GM06990 (cell line): ENCODE measurements at places on chromosomes 16 and 17.
A peak's percentile ranks its signal among the peaks of the same experiment; 100 is the strongest.

DNA sequence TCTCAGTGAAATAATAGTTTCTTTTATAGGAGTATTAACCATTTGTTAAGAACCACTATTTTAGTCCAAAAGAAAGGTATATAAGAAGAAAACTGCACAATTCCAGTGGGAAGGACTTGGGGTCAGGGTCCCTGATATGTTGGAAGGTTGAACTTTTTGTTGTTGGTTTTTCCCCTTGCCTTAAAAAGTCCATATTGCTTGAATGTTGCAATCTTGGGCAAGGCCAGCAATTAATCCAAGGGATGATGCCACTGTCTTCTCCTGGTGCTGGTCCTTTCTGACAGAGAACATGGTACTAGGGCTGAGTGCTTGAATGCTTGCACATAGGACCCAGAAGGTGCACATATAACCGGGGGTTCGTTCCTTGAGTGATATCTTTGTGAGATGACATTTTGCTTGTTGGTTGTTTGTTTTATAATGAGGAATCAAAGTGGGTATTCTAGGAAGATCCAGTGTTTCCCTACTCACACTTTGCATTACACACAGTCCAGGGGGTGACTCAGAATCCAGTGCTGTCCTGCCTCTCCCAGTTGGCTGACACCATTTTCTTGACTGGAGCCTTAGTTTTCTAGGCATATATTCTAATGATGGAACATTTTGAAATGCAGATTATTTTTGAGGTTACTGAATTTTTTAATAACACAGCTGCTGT lies 54.9 kb downstream of the SIAH1 start:
- no peak for DNase-seq

DNA sequence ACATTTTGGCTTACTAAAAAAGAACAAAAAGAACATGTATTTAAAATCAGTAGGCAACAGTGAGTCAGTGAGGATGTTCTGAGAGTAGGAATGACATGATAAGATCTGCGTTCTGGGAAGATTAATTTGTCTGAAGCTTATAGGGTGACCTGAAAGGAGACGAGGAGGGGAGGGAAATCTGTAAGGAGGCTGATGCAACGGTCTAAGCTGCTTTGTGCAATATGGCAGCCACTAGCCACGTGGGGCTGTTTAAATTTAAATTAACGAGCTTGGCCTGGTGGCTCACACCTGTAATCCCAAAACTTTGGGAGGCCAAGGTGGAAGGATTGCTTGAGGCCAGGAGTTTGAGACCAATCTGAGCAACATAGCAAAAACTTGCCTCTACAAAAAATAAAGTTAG lies 181.6 kb upstream of the CACNG3 start:
- no peak for DNase-seq

DNA sequence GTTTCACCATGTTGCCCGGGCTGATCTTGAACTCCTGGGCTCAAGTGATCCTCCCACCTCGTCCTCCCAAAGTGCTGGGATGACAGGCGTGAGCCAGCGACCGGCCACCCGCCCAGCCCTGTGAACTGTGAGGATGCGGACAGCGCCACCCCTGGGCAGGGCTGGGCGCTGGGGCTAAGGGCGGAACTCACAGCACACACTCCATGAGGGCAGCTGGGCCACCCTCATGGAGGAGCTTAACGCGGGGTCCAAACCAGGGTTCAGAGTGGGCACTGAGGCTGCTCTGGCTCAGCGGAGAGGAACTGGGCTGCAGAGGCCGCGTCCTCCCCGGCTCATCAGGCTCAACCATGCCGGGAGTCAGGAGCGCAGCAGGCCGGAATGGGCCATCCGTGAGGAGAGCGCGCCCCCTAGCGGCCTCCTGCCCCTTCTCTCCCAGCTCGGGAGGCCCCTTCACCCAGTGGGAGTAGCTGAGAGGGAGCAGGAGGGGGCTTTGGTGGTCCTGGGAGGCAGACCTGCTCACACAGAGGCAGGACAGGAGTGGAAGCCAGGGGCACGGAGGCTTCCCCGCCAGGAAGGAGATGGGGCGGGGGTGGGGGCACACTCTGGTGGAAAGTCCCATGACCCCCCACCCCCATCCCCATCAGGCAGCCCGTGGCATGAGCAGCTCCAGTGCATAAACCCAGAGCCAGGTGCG lies 13.8 kb downstream of the CORO7 start:
- peak; percentile 68 for DNase-seq

DNA sequence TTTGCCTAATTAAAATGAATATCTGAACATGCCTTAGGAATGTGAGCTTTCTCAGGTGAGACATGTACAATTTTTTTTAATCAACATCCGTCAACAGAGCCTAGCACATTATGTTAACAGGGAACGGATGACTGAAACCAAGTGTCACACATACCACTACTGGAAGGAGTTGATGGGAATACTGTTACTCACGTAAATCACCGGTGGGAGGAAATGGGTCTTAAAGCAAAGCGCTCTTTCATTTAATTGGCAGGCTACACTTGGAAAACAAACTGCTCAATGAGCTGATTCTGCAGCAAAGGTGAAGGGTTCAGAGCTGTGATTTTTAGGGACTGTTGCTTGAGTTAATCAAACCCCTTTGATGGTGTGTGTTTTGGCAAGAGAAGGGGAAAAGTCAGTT lies 4.8 kb downstream of the CPPED1 start:
- DNase-seq = no peak

GRCh38 chr16:69886726-69887125 lies 64.4 kb upstream of the CLEC18A start:
- DNase-seq = no peak

- DNase-seq = no peak
Observed at GRCh38 chr16:88385831-88386815, 3.4 kb downstream of the ZNF469 start.

DNA sequence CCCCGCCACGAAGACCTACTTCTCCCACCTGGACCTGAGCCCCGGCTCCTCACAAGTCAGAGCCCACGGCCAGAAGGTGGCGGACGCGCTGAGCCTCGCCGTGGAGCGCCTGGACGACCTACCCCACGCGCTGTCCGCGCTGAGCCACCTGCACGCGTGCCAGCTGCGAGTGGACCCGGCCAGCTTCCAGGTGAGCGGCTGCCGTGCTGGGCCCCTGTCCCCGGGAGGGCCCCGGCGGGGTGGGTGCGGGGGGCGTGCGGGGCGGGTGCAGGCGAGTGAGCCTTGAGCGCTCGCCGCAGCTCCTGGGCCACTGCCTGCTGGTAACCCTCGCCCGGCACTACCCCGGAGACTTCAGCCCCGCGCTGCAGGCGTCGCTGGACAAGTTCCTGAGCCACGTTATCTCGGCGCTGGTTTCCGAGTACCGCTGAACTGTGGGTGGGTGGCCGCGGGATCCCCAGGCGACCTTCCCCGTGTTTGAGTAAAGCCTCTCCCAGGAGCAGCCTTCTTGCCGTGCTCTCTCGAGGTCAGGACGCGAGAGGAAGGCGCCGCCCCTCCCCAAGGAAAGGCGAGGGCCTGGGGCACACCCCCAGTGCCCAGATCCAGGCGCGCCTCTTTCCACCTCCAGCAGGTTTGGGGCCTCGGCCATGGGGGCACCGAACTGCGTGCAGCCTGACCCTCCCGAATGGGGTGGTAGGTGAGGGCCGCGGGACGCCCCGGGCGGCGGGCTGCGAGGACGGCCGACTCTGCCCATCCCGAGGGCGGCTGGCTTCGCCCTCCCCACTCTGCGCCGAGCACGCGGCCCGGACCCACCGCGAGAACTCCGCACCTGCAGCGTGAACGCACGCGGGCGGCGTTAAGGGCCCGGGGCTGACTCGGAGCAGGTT lies 664 bp downstream of the HBQ1 start:
- DNase-seq = peak; percentile 85

GRCh38 chr17:63928966-63929695 lies 3.0 kb downstream of the CD79B start:
- DNase-seq = no peak

DNA sequence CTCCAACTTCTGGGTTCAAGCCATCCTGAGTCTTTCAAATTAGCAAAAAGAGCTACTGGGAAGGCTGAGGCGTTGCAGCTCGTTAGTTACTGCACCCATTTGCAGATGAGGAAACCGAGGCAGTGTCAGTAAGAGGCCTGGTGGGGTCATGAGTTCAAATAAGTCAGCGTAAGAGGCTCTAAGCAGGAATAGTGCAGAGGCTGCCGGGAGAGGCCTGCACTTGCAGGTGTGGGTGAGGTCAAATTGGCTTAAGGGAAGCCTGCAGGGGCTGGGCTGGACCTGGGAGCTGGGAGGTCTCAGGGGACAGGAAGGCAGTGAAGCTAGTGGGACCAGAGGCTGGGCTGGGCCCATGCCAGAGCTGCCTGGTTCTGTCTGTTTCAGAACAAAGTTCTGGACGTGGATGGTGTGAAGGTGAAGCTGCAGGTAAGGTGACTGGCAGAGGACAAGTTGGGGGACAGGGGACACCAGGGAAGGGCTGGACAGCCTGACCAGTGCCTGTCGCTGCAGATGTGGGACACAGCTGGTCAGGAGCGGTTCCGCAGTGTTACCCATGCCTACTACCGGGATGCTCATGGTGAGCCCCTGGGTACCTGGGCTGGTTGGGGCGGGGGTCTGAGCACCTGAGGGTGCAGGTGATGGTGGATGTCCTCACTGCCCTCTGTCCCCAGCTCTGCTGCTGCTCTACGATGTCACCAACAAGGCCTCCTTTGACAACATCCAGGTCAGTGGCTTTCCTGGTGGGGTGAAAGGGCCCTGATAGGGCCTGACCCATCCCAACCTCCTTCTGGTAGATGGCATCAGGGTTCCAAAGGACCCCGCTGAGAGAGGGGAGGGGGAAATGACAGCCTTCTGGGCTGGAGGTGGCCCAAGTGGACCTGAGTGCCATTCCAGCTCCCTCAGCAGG lies 3.0 kb downstream of the RAB26 start:
- peak; percentile 50 for DNase-seq

- no peak for DNase-seq
Observed at GRCh38 chr16:64362193-64362592, 759.7 kb downstream of the CDH11 start.

DNA sequence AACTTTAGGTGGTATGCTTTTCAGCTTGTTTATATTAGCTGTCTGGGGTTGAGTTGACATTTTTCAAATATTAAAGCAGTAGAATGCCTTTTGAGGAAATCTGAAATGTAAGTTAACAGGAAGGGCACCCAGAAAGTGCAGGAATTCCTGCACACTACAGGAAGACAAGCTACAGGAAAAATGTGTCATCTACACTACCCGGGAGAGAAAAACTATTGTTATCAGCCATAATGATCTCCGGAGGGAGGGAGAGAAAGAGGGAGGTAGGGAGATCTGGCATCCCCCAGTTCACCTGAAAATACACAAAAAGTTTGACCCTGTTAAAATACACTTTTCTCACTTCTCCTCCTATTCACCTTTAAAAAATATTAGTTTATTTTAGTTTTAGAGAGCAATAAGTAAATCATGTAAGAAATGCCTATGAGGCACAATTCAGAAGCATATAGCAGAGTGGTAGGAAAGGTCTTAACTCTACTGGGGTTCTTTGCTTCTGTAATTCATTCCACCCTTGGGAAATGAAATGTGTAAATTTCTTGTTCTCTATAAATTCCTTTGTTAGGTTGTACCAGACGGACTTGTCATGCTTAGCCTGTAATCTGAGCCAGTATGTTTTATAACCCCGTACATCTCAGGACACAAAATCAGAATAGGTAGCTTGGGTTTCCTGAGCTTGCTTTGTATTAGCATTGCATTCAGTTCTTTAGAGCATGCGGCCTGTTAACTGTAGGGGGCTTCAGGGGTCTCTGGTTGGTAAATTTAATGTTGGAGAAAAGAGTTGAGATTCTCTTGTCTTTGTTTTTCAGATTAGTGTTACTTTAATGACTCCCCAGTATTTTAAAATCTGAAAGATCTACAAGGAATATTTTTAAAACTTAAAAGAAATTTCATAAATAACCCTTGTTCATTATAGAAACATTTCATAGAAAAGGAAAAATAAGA lies 3.3 kb downstream of the MAP2K6 start:
- DNase-seq = no peak

GRCh38 chr17:64480951-64481350 lies 15.9 kb downstream of the POLG2 start:
- DNase-seq = no peak

- peak; percentile 64 for DNase-seq
Observed at GRCh38 chr16:14302399-14303181, 231.5 kb downstream of the MRTFB start.

DNA sequence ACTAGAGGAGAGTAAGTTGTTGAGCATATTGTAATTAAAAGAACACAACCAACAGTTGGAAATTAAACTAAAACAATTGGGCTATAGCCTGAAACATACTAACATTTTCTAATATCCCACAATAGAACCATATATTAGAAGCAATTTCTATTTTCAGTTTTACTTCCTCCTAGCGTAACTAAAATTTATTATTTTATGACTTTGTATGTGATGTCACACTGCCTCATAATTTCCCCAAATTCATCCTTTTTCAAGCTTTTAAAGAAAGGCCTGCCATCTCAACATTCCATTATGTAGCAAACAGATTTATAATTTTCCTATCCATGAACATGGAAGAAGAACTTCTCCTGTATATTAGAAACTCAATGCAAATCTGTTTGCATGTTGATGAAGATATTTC lies 110.2 kb downstream of the HS3ST3A1 start:
- DNase-seq = no peak

DNA sequence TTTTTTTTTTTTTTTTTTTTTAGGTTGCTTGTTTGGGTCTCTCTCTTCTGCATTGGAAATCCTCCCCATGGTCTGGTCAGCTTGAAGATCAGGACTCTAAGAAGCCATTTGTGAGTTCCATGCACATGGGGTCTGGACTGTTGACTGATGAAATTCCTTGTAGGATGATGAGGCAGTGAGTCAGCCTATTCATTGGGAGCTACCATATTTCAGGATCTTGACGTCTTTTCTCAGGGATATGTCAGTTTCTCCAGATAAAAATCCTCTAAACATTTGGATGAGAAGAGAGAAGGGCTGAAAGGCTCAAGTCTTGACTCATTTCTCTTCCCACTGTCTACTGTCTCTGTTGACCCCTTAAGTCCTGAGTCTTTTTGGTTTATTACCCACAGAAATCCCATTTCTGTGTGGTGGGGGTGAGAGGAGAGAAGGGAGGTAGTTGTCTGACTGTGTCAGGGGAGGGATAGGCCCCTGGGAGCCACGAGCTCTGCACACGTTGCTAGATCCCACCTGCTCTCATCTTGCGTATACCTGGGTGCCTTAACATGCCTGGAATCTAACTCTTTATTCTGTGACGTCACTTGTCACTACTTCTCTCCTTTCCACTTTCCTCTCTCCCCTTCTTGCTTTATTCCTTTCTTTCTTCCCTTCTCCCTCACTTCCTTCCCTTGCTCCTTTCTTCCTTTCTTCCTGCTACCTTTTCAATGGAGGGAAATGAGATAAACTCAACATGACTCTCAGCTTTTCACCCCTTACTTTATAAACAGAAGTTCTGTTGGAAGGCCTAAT lies 333.1 kb upstream of the XYLT1 start:
- no peak for DNase-seq

DNA sequence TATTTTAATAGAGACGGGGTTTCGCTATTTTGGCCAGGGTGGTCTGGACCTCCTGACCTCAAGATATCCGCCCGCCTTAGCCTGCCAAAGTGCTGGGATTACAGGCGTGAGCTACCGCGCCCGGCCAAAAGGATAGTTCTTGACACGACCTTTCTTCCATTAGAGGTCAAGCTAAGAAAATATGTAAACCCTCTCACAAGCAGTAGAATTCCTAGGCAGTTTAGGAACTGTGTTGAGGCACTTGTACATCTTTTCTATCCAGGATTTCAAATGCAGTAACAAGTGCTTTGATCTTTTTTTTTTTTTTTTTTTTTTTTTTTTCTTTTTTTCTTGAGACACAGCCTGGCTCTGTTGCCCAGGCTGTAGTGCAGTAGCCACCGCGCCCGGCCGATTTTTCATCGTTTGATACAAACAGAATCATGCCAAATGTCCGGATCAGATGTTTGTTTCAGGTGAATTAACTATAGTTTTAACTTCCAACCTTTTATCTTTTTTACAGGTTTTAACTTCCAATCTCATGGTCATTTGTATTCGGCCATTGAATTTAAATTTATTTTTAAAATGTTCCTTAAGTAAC lies 1.5 kb upstream of the ARL6IP1 start:
- DNase-seq = no peak

GRCh38 chr17:11467639-11468038 lies 130.6 kb upstream of the DNAH9 start:
- DNase-seq = no peak
